ENCODE measurements at places on chromosomes 6 and 20.

GRCh38 chr6:159829526-159829925 is 29.4 kb downstream of the PNLDC1 start:
- peak; percentile 52 for DNase-seq

DNA sequence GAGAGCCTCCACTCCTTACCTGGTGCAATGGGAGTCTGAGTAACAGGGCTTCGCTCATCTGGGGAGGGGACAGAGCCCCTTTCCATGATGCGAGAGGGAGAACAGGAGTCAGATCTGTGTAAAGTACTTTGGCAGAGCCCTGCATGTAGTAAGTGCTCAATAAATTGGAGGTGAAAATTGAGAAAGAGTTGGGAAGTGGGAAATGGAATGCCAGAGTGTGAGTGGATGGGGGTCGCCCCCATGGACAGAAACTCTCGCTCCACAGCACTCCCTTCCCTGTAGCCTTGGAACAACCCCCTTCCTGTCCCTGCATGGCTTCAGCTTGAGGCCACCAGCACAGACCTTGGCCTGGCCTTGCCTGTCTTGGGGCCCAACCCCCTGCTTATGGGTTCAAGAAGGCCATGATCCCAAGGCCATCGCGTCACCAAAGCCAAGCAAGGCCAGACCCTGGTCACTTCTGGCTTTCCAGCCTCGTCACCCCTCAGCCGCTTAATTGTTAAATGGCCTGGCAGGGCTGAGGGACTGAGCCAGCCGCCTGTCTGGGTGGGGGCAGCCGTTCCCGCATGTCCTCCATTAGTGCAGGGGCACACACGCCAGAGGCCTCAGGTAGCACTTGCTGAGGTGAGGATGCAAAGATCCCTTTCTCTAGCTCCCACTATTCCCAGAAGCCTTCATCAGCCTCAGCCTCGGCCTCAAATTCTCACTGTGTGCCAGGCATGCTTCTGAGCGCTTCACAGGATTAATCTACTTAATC is 93.7 kb upstream of the PTPN1 start:
- no peak for DNase-seq

GRCh38 chr6:168134560-168135201 is 55.7 kb upstream of the FRMD1 start:
- no peak for DNase-seq

DNA sequence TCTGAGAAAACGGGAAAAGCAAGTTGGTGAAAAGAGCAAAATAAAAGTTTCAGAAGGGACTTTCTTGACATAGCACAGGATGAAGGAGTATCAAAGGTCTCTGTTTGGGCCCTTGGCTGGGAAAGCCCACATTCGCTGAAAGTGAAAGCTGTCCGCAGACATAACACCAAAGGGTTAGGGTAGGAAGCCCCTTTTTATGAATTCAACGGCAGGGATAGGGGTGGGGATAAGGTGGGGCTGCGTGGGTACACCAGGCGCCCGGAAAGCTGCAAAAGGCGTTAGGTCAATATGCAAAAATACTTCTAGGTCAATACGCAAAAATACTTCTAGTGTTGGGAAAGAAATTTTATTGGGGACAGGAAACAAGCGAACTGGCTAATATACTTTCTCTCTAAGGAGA is 135.1 kb downstream of the OR2B2 start:
- no peak for DNase-seq

GRCh38 chr6:148957752-148958151 is 210.9 kb downstream of the UST start:
- DNase-seq = no peak

GRCh38 chr6:27693766-27694546 is 218.2 kb downstream of the OR2B2 start:
- peak; percentile 55 for DNase-seq

DNA sequence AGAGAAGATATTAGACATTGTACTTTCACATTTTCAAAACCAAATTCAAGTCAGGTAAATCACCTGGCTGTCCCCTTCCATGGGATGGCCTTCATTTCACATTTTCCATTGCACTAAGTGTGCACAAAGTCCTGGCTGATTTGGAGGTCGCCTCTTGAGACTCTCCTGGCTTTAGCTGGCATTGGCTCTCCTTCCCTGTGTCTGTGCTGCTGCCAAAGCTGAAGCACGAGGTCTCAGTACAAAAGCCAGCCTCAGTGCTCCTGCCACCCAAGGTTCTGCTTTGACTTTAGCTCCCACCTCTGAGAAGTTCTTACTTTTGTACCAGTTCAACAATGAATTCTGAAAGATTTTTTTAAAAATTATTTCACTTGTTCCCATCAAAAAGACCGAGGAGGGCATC is 289.2 kb upstream of the CNR1 start:
- DNase-seq = no peak

- no peak for DNase-seq
Measured at GRCh38 chr6:134701301-134701700, 248.6 kb downstream of the ALDH8A1 start.

DNA sequence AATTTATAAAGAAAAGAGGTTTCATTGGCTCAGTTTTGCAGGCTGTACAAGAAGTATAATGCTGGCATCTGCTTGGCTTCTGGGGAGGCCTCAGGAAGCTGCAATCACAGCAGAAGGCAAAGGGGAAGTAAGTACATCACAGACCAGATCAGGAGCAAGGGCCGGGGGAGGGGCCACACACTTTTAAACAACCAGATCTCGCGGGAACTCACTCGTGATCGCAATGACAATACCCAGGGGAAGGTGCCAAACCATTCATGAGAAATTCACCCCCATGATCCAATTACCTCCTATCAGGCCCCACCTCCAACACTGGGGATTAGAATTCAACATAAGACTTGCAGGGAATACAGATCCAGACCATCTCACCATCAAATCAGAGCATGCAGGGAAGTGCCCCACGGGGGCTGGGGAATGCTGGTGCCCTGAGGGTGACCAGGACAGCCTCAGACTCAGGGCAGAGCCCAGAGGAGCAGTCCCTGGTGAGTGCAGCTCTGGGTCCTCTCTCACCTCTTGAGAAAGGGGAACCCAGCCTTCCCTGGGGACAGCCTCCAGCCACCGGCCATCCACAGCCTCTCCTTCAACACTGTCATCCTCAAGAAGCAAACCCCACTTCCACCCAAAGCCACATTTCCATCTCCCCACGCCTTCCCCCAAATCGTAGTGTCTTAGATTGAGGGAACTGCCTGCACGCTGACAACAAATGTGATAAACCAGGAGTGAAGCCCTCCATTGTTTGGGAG is 80.7 kb downstream of the ANKRD60 start:
- DNase-seq = no peak

- DNase-seq = no peak
Measured at GRCh38 chr6:81865712-81866111, 113.2 kb upstream of the TENT5A start.

- DNase-seq = no peak
Measured at GRCh38 chr6:134590004-134590403, 272.1 kb upstream of the SGK1 start.

DNA sequence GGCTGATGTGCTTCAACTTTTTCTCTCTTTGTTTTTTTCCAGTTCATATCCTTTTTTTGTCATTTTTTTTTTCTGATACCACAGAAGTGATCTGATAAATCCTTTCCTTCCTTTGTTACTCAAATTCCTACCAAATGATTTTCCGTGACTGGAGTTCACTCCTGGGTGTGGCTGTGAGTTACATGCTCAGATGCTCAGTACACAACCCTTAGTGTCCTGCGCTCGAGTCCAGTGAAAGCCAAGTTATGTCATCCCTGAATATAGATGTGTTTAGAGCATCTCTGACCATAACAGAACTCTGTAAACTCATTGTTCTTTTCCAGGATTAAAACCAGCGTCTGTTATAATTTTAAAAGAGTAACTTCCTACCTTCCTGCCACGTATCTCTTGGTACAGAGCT is 147.2 kb upstream of the AKAP12 start:
- no peak for DNase-seq

DNA sequence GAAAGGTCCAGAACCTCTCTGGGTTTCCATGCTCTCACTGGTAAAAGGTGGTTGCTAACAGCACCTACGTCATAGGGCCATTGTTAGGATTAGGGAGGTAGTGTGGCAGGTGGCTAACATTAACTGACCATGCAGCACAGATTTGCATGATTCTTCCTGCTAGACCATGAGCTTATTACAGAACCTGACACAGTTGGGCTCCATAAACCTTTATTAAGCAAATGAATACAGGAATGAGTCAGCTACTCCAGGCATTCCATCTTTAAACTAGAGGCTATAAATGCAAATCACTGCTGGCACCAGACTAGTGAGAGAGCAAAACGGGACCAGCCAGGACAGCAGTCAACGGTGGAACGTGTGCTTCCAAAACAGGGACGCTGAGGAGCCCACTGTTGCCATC is 440.1 kb downstream of the PTPRT start:
- DNase-seq = no peak

DNA sequence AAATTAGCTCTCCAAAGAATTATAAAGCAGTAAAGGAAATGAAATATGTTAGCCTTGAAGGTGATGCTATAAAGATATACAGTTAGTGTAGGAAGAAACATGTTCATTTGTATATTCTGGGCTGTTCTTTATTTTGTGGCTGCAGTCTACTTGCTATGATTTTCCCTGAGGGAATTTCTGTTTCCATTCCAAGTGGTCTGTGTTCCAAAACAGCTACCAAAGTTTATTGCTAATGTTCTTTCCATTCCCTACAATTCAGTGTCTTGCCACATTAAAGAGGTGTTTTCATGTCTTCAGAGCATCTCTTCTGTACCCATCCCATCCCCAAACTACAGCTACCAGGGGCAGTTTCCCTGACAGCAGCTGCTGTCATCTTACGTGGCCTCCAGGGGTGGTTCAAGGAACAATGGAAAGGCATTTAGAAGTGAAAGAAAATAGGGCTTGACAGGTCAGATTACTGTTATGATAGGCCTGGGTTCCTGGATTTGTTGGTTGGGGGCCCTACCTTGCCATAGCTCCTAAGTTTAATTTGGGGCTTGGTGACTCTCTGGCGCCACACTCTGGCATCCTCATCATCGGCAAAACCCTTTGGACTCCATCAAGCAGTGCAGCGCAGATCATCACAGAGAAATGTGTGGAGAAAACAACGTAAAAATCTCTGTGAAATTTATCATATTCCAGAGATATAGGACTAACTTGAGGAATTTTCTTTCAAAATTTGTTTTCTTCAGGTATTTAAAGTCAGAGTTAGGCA is 33.8 kb upstream of the AIG1 start:
- no peak for DNase-seq

- DNase-seq = no peak
Measured at GRCh38 chr6:17178754-17179529, 77.1 kb downstream of the STMND1 start.

DNA sequence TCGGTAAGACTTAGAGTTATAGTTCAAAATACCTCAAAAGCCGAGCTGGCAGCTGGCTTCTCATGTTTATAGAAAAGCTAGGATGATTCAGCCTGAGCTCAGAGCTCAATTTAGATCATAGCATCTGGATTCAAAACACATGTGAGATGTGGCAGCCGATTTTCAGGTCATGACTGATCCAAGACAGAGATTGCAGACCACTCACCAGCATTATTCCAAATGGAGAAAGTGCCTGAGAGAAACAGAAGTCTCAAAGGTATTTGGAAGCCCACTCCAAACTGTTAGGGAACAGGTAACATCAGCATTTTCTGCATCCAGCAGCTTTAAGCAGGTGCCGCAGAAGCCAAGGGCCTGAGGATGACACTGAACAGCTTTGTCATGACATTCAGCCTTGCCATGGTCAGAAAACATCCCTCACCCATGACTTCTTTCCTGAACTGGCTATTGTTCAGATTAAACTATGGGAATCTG is 102.2 kb downstream of the BACH2 start:
- DNase-seq = no peak

DNA sequence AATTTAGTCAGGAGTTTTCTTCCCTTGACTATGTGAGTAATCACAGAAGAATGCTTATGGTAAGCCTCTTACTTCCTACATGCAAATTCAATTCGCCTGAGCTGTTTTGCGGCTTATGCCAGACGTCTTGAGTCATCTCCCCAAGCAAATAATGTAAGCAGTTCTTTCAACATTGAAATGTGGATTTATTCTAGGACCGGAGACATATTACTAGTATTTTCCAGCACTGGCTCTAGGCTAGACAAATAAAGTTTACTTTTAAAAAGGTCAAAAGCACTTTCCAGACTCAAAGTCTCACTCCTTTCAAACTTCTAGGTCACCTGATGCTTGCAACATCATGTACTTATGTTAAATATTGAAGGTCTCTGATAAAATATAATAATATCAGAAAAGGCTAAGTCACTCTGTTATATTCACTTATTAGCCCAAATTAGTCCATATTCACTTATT is 38.1 kb upstream of the NOX3 start:
- DNase-seq = peak; percentile 17

- DNase-seq = no peak
Measured at GRCh38 chr20:19427913-19428312, 215.5 kb downstream of the SLC24A3 start.

- DNase-seq = no peak
Measured at GRCh38 chr6:129902681-129903080, 41.6 kb upstream of the TMEM244 start.

GRCh38 chr6:36697481-36697903 is at the start of gene RAB44:
RAB44 (plus strand) TSS chr6:36697826; CDS start chr6:36704236, 6,410 bp downstream.
- DNase-seq = no peak

DNA sequence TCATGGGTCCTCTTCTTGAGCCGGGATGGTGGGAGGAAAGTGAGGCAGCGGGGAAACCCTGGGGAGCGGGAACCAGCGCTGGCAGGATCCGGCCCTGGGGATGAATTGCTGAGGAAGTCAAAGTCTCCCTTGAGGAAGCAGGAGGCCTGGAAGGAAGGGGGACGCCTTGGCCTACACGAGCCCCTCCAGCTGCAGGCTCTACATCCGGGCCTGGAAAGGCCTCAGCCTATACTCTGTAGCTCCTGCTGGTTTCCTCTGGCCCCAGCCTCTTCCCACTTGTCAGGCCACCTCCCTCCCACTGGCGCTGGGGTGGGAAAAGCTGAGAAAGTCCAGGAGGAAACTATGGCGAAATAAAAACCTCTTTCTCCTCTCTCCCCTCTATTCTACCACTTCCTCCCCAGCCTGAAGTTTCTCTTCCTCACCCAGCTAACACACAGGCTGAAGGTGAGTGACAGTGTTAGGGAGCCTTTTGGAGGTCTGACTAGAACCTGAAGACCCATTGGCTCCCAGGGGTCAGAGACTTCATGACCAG is 14.9 kb downstream of the TREML2 start:
- DNase-seq = no peak

GRCh38 chr6:54981276-54981609 is 134.7 kb downstream of the FAM83B start:
- DNase-seq = no peak

DNA sequence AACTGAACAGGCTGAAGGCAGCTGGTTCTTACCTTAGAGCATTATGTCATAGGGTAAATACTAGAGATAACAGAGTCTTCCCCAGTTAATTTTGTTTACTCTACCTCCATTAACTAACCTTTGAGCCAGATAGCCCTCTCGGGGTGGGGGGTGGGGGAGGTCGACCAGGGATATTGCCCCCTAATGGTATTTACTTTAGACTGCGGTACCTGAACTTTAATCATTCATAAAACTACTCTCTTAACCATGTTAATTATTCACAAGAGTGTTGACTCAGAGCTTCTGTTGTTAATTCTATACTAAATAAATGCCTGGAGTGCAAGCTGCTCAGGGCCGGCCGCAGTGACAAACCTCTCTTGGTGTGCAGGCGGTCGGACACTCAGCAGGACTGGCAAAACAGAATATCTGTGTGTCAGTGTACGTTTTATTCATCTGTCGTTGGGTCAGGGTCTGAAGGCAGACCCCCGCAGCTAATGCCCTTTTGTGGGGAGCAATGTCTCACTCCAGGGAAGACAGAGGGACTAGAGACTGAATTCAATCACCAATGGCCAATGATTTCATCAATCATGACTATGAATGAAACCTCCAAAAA is 152.4 kb upstream of the COL21A1 start:
- no peak for DNase-seq

All from GM13977 (cell line).